Natural killer cell treated with Interleukin-12 subunit alpha and Interleukin-12 subunit beta and Interleukin-15 and Interleukin-18, amount 100 ng/mL, for 72 hours (primary cell): ENCODE measurements at places on chromosomes 13 and 19.

- no peak for DNase-seq
Measured at GRCh38 chr13:27667946-27668345, 46.3 kb downstream of the POLR1D start.

DNA sequence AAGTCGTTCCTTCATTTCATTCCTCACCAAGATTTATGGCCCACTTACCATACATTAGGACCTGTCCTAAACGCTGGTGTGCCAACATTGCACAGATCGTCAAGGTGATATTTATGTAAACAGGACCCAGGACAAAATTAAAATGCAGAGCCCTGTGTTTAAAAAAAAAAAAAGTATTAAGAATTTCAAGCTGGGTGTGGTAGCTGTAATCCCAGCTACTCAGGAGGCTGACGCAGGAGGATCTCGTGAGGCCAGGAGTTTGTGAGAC lies 6.5 kb upstream of the ZNF444 start:
- DNase-seq: no peak

- DNase-seq: no peak
Measured at GRCh38 chr13:99375738-99376080, 68.5 kb upstream of the GPR183 start.

DNA sequence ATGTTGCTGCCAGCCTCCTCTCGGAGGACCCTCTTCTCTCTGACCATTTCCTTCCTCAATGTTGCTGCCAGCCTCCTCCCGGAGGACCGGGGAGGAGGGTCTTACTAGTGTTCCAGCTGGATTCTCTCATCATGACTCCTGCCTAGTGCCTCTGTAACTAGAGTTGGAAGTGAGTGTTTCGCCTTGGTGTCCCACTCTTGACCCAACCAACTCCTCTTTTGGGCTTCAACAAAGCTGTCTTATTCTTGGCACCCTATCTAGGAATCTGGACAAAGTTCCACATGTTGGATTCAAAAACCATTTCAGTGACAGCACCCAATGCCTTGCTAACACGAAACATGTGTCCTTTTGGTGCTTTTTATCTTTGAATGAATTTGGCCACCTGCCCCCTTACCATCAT lies 165.4 kb downstream of the GPC5 start:
- no peak for DNase-seq

GRCh38 chr13:99028890-99029289 lies 51.0 kb upstream of the DOCK9 start:
- DNase-seq: peak; percentile 65

- DNase-seq: no peak
Measured at GRCh38 chr13:38755793-38756192, 68.9 kb downstream of the FREM2 start.
